ENCODE measurements at places on chromosomes 7 and 10.

GRCh38 chr7:152383341-152384234 lies 52.2 kb downstream of the KMT2C start:
- no peak for DNase-seq

DNA sequence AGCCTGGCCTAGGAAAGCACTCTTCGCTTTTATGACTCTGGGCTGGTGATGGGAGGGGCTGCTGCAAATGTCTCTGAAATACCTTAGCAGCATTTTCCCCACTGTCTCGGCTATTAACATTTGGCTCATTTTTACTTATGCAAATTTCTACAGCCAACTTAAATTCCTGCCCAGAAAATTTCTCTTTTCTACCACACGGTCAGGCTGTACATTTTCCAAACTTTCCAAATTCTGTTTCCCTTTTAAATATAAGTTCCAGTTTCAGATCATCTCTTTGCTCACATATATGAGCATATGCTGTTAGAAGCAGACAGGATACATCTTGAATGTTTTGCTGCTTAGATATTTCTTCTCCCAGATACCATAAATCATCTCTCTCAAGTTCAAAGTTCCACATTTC lies 332.3 kb downstream of the ADK start:
- no peak for DNase-seq

- DNase-seq: no peak
Measured at GRCh38 chr7:128812514-128813168, 17.6 kb upstream of the FLNC start.

- no peak for DNase-seq
Measured at GRCh38 chr7:129047761-129048160, 7.2 kb downstream of the TNPO3 start.

DNA sequence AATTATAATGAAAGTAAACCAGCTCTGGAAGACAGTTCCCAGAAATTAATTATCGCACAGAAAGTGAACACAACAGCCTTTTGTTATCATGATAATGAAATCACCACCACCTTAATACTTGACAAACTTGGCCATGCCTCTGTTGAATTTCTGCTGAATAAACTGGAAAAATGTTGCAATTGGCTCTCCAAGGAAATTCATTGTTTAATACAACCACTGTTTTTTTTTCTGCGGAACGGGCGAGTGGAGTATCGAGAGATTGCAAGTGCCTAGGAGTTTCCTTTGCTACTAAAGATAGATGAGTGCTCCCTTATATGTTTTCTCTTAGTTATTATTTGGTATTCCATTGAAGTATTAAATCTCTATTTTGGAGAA lies 657.0 kb downstream of the SDK1 start:
- no peak for DNase-seq

GRCh38 chr10:92538231-92538958 lies 35.5 kb downstream of the IDE start:
- DNase-seq: no peak

DNA sequence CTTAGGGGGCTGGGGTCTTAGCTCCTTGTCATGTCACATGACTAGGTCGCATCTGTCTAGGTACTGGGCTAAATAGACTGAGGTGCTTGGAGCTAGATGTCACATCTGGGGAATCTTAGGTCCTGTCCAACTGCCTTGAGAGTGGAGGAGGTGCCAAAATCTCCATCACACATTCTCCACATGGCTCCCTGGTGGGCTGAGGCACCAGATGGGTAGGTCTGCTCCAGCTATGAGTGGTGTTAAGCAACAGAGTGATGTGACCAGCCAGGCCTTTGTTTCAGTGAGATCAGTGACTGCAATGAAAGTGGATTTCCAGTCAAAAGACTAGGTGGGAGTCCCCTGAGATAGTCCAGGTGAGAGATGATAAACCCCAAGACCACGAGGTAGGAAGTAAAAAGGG lies 251.8 kb downstream of the BMPER start:
- no peak for DNase-seq

GRCh38 chr7:95056107-95056739 lies 148.8 kb downstream of the PPP1R9A start:
- no peak for DNase-seq

Measured in effector CD8-positive, alpha-beta T cell (primary cell).